Activated T-cell treated with anti-CD3 and anti-CD28 coated beads, Interleukin-2, amount 50 U/mL, for 4 hours (primary cell): ENCODE measurements at places on chromosomes 6 and 20. TPM values are rescaled to one million over a fixed set of nuclear protein-coding genes. Genes with fewer than 3 reads are reported as not detected.

DNA sequence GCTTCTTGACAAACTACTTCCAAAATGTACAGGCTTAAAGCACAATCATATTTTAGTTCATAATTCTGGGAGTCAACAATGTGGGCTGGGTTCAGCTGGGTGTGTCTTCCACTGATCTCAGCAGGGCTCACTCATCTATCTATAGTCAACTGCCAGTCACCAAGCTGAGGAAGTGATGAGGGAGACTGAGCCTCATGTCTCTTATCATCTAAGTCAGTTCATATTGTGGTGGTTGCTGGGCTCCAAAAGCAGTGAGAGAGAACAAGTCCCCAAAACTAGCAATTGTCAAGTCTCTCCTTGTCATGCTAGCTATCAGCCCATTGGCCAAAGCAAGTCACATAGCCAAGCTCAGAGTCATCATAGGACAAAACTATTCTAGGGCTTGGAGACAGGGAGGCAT, 465.9 kb upstream of the ARID1B start:
- DNase-seq = no peak

DNA sequence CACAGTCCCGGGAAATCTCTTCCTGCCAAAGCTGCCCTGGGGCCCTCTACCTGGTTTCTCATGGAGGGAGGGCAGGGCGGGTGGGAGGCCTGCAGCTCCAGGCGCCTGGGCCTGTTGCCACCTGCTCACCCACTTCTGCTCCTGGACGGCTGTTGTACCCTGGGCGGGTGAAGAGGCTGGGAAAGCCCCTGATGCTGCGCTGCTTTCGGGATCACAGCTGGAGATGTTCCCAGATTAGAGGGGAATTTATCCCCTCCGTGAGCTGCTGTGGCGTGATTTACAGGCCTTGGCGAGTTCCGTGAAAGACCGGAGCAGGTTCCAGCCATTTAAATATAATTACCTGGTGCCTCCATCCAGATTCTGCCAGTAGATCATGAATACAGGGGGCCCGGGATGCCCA, 12.3 kb upstream of the VSTM2L start:
- DNase-seq = no peak

GRCh38 chr20:46991880-46992639, 97.4 kb downstream of the EYA2 start:
- no peak for DNase-seq

Gene PTP4A1
- total RNA-seq = 70.3 TPM

Gene PDYN
- not detected for total RNA-seq
